Stimulated activated CD4-positive, alpha-beta T cell treated with anti-CD3 and anti-CD28 coated beads, TNF-alpha, amount 100 ng/mL, for 1 hour (primary cell): ENCODE measurements at places on chromosomes 5 and 9.

DNA sequence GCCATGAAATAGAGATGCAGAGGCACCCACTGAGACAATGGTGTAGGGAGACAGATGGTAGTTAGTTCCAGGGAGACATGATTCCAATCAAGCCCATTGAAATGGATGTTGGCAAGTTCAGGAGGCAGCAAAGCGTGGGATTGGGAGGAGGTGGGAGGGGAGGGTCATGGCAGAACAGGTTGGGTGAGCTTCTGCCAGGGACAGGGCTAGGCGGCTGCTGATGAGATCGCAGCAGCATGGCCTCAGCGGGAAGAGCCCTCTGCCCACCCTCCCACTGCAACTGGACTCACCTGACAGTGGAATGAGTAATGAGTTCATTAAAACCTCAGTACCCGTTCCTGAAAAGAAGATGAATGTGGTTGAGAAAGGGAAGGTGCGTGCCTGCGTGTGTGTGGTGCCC is 418.2 kb downstream of the CDK5RAP2 start:
- no peak for DNase-seq

- DNase-seq: no peak
These were observed 14.9 kb downstream of the SPAAR start for GRCh38 chr9:35923927-35924763.

- no peak for DNase-seq
These were observed 37.2 kb upstream of the KIF2A start for GRCh38 chr5:62268792-62269191.

GRCh38 chr5:172502969-172503368 is 48.6 kb upstream of the SH3PXD2B start:
- DNase-seq: no peak

- no peak for DNase-seq
These were observed 70.8 kb downstream of the NXNL2 start for GRCh38 chr9:88605512-88606362.

DNA sequence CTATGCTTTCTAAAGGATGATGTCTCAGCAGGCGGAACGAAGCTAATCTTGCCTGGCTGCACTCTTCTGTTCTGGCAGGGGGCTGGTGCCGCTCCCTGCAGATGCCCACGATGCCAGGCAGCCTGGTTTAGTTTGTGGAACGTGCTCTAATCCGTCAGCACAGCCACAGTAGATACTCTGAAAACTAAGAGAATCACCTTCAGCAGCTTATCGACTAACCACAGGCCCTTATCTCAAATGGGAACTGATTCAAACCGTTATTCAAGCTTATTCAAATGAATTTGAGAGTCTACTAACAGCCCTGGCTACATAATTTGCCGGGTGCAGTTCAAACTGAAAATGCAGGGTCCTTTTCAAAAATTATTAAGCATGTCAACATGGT is 246.6 kb upstream of the ANKRD55 start:
- no peak for DNase-seq

DNA sequence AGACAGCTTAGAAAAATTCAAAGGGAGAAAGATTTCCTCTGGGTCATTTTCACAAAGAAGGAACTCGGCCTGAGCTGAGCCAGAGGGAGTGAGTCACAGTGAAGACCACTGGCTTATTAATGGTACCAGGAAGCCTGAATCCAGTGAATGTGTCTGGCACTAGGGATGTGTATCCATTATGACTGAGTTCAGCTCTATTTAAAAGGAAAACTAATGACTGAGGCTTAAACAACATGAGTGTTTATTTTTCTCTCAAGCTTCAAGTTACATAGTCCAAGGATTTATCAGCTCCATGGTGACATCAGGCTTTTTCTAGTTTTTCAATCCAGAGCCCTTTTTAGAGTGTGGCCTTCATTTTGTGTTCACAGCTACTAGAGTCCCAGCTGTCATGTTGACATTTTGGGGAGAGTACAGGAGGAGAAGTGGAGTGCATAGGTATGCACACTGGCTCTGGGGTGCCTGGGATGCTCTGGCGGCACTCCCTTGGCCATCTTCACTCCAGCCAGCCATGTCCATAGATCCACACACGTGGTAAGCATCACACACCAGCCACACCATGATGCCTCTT is 159.5 kb upstream of the ERCC6L2 start:
- DNase-seq: no peak

- DNase-seq: no peak
These were observed 631.5 kb downstream of the MTRR start for GRCh38 chr5:8500426-8500825.

- DNase-seq: no peak
These were observed 61.8 kb downstream of the DRD1 start for GRCh38 chr5:175382171-175382570.

- DNase-seq: no peak
These were observed 52.1 kb upstream of the CCNG1 start for GRCh38 chr5:163385271-163385670.

DNA sequence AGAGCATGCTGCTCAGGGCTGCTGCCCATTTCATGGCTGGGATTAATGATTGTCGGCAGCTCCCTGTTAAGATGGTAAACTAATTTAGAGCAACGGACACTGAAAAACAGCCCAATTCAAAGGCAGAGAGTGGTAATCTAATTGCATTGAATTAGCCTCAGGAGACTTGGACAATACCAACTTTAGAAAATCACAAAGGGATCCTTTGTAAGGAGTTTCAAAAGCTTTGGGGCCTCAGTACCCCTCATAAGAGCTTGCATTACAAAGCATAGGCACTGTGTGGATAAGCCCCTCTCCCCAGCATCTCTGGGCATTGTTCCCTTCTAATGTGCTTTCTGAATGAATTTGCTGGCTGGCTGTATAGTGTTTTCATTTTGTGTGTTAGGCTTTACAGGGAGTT is 6.7 kb downstream of the GLRA1 start:
- DNase-seq: no peak

GRCh38 chr5:53276825-53277224 is 167.3 kb upstream of the MOCS2 start:
- no peak for DNase-seq

GRCh38 chr9:133986061-133986460 is 6.1 kb downstream of the VAV2 start:
- DNase-seq: no peak

DNA sequence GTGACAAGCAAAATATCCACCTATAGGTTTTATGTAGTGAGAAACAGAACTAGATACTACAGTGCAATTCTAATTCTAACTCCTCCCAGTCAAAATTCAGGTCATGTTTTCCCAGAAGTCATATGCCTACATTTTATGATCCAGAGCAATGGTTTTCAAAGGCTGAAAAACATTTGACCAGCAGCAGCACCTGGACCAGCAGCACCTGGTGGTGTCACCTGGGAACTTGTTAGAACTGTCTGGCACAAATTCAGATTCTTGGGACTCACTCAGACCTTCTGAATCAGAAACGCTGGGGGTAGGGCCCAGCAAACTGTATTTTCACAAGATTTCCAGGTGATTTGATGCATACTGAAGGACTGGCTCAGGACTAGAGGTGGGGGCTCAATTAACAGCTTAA is 367.7 kb upstream of the RFX3 start:
- no peak for DNase-seq

GRCh38 chr5:124754206-124754927 is 7.9 kb upstream of the ZNF608 start:
- no peak for DNase-seq

DNA sequence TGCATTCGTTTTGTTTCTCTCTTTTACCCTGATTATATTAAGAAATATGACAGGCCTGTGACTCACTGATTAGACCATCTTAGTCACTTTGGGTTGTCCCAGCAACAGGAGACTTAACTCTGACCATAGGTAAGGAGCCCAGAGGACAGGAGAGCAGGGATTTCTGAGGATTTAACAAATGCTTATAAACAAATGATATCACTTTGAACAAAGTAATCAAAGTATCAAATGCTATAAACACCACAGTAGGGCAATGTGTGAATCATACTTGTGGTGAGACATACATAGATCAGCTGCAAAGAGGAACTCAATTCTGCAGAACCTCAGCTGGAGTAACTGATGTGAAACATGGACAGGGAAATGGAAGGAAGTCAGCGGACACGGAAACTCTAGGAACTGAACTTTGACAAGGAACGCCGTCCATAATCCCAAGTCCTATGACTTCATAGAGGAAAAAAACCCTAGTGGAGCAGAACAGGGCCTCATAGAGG is 190.6 kb upstream of the MSX2 start:
- no peak for DNase-seq

DNA sequence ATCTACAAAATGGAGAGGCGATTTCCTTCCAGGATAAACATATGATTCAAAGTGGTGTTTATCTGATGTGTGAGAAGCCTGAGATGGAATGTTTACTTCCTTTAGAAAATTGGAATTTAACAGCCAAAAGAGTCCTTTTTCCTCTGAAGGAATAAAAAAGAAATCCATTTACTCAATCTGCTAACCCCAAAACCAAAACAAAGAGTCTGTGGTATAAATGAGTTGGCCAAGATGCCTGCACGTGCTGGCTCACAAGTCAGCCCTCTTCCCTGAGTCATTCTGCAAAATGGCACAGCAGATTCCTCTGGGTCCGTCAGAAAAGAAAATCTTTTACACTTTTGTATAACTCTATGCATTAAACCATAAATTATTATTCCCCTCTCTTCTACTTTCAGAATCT is 60.8 kb downstream of the EBF1 start:
- no peak for DNase-seq

DNA sequence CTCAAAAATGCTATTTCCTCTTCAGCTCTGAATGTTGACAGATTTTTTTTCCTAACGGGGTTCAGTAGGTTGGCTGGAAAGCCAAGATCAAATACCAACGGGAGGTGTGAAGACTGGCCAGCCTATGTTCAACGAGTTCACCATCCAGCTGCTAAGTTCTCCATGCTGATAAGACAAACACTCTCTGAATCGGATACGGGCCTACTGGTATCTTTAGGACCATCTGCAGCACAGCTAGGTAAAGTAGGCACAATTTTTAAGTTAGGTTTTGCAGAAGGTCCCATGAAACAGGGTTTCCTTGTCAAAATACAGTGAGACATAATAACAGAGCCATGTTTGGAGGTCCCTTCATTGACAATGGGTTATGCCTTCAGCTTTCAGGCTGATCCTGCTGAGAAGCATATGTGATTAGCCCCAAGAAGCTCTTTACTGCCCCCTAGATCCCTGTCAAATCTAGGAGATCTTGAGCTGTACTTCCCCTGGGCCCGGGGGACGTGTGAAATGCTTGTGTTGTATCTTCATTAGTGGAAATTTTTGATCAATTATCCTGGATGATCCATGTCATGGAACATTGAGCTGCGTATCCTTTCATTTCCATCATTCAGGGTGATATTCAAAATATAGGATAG is 60.6 kb downstream of the PGM5 start:
- DNase-seq: no peak

- peak; percentile 15 for DNase-seq
These were observed 137.6 kb downstream of the SUSD1 start for GRCh38 chr9:112037281-112038016.

GRCh38 chr9:36400332-36401163 is 479 bp upstream of the RNF38 start:
- DNase-seq: peak; percentile 83

DNA sequence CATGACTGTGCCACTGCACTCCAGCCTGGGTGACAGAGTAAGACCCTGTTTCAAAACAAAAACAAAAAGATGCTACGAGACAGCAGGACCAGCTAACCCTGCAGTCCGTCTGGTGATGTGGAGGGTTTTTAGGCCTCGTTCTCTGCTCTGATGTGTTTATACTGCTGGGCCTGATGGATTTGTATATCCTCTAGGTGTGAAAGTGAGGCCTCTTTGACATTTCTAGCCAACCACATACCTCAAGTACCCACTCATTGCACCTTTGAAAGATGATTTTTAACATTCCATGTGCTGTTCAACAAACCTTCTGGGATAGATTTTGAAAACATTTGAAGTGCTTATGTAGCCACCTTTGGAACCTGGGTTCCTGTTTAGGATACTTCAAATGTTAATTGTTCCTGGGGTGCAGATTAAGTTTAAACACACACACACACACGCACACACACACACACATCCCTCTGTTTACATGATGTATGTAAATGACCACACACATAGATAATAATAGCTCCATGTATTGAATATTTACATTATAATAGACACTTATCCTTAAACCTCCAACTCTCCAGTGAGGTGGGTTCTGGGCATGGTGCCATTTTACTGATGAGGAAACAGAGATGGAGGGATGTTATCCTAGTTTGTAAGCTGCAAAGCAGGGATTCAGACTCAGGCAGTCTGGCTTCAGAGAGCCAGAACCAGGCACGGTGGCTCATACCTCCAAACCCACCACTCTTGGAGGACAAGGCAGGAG is 48.8 kb upstream of the GOLPH3 start:
- no peak for DNase-seq
